ENCODE measurements at places on chromosomes 13 and 19.
A peak's percentile ranks its signal among the peaks of the same experiment; 100 is the strongest.

- DNase-seq, result no peak
These were observed 254.7 kb upstream of the KLHL1 start for GRCh38 chr13:70362820-70363570.

DNA sequence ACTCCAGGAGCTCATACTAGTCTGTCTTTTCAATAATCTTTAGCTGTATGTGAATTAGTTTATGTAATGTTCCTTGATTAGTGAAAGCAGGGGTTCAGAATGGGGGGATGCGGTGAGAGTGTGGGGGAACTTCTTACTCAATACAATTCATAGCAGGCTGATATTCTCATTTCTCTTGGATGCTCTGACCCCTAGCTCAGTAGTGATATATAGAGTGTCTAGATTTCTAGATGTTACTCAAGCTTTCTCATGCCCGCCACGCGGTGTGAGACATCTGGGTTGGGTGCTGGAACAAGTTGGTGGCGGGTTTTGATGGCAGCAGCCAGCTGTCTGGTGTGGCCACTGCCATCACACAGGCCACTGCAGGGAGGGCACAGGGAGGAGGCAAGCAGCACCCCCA is 39.3 kb upstream of the FLT1 start:
- no peak for DNase-seq

DNA sequence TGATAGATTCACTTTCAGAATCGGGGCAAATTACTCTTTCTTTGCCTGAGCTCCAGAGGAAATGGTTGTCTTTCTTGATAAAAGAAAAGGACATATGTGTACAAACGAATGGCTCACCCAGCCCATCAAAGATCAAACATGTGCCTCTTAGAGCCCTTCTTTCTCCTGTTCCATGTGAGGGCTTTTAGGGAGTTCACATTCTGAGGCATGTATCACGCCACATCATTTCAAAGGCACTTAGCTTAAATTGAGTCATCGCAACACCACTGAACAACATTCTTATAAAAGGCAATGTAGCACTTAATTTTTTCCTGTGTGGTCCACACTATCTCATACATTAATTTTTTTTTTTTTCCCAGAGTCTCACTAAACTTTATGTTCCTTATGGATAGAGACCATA is 521.0 kb downstream of the SUCLA2 start:
- DNase-seq, result no peak

- no peak for DNase-seq
These were observed 337.6 kb downstream of the SLITRK6 start for GRCh38 chr13:85461621-85462020.

- DNase-seq, result peak; percentile 27
These were observed 7.8 kb downstream of the NCLN start for GRCh38 chr19:3193256-3194105.

GRCh38 chr19:47418692-47419029 is 666 bp downstream of the MEIS3 start:
- no peak for DNase-seq

DNA sequence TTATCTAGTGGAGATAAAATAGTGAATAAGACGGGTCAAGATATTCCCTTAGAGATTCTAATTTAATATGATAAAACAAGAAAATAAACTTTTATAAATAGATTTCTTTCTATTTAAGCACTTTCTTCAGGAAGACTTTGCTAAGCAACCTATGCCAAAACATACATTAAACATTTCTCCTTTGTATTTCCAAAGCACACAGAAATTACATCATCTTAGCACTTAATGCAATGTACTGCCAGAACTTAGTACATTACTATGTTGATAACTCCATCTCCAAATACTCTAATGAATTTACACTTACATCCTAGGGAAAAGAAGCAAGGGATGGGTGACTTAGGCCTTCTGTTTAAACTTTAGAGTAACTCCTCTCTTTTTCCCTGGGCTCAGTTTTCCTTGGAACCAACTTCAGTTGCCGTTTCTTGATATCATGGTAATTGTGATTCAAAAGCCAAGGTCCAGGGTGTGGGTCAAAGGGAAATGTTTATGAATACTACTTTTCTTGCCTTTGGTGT is 322.6 kb upstream of the PCDH20 start:
- DNase-seq, result no peak

GRCh38 chr13:85976242-85976641 is 177.0 kb upstream of the SLITRK6 start:
- DNase-seq, result no peak

DNA sequence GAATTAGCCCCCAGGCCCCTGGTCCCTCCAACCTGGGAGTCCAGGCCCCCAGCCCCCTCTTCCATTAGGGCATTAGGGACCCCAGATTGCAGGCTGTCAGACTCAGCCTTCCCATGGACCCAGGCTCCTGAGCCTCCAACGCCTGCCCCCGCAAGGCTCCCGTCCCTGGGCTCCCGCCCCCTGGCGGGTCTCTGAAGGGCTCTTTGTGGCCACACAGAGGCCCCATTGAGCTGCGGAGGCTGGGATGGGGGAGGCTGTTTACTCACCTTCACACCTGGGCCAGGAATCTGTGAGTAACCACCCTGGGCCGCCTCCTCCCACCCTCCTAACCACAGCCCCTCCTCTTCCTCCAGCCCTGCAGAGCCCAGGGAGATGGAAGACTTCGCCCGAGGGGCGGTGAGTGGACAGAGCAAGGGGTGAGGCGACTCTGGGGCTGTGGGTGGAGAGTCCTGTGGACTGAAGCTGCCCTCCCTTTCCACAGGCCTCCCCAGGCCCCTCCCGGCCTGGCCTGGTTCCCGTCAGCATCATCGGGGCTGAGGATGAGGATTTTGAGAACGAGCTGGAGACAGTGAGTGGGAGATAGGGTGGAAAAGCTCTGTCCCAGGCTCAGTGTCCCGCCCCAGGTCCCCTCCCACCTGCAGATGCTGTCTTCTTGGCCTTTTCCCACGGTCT is 4.9 kb downstream of the ARHGEF1 start:
- DNase-seq, result no peak

GRCh38 chr13:112781287-112781686 is 91.4 kb downstream of the ATP11A start:
- DNase-seq, result no peak

- DNase-seq, result no peak
These were observed 71.3 kb downstream of the PTPRS start for GRCh38 chr19:5269279-5269678.

DNA sequence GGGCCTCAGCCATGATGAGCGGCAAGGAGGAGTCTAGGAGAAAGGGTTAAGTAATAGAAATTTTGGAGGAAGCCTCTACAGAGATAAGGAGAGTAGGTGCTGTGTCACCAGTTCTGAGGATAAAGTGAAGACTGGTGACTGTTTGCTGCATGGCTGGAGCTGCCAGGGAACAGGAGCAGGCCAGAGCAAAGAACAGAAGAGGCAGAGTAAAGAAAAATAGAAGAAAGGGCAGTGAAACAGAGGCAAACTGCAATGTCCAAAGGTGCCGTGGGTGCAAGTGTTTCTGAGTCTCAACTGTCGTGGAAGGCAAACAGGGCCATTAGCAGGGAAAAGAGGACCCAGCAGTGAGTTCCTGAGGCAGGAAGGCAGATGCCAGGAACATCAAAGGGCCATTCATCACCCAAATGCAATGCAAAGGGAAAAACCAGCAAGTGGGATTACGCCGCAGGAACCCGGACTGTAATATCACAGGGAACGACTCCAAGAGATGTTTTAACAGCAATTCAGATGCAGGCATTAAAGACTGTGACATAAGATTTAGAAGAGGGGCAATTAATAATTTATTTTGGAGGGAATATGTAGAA is 318.3 kb downstream of the FOXO1 start:
- DNase-seq, result no peak

DNA sequence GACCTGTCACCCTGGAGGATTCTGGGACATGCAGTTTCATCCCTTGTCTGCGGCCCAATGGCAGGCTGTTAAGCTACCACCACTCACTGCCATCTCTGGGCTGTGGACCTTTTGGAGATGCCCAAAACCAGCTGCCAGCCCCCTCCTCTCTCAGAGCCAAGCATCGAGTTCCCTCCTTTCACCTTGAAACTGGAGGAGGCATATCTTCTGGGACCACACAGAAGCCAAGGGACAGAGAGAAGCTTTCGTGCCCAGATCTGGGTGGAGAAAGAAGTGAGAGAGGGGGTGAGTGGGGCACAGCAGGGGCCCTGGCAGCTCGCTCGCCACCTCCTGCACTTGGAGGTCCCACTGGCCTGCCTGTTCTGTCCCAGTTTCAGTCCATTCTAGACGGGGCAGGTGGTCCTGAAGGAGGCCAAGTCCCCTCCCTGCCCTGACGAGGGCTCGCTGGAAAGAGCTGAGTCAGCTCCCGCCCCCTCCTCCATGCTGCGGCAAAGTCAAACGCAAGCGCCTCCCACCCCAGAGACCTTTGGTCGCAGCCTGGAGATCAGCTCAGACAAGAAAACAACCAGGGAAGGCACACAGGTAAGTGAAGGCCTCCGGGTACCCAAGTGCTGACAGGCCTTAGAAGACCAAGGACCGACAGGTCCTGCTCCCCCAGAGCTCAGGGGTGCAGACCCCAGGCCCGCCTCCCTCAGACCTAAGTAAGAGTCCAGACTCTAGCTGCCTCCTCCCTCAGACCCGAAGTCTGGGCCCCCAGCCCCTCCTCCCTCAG is 3.8 kb downstream of the BCAT2 start:
- no peak for DNase-seq
